ENCODE measurements at places on chromosomes 2 and 18. TPM values are rescaled to one million over a fixed set of nuclear protein-coding genes. Genes with fewer than 3 reads are reported as not detected.

CD8B gene
- total RNA-seq, result 1.2 TPM

CD28 gene
- 0.92 TPM for total RNA-seq

TXNL4A gene
- 91.0 TPM for total RNA-seq

DNA sequence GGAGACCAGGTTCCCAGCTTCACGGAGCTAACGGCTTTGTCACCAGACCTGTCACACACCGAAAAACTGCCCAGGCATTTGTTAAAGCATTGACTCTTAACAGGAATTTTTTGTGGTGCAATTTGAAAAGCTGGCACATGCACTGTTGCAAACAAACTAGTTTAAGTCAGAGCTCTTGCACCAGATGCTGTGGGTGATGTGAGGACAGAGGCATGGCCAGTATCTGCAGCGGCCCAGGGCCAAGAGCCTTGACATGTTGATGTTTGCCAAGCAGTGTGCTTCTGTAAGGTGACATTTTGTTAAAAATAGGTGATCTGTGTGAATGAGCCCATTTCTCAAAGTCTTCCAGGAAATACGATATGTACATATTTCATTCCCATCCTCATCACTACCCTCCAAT, 142.5 kb downstream of the MTCL1 start:
- peak; percentile 71 for DNase-seq

DNA sequence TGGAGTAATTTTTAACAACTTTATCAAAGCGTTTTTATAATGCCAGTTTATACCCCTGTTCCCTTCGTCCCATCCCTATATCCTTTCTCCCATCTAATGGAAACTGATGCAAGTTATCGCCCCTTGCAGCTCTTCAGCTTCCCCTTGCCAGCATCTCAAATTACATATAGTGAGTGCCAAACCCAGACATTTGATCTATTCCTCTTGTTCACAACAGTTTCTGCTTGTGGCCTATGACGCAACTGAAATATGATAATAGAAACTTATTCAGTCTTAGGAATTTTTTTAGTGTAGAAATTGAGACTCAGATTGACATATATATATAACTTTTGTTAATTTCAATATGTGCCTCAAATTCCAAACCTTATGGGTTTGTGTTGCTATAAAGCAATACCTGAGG, 562.2 kb upstream of the VWC2L start:
- no peak for DNase-seq

GRCh38 chr18:54389143-54389505, 31.4 kb downstream of the C18orf54 start:
- DNase-seq, result no peak
